ENCODE measurements at places on chromosomes 2 and 18.
A peak's percentile ranks its signal among the peaks of the same experiment; 100 is the strongest.

- DNase-seq, result no peak
Measured at GRCh38 chr2:46763861-46764260, 151.7 kb downstream of the MCFD2 start.

- DNase-seq, result no peak
Measured at GRCh38 chr18:76426737-76427305, 68.2 kb downstream of the ZNF516 start.

DNA sequence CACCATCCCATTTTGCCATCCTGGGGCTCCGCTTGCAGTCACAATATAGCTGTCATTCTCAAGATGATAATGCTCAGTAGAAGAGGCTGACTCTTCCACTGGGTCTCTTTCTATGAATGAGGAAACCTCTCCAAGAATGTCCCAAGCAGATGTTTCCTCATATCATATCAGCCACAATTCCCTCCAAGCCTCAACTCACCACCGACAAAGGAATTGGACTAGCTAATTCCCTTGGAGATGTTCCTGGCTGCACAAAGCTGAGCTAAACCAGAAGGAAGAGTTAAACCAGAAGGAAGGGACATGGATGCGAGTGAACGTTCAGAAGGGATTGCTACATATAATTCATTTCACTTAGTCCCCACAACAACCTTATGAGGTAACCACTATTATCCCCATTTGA is 65.0 kb upstream of the NPAS2 start:
- DNase-seq, result no peak

DNA sequence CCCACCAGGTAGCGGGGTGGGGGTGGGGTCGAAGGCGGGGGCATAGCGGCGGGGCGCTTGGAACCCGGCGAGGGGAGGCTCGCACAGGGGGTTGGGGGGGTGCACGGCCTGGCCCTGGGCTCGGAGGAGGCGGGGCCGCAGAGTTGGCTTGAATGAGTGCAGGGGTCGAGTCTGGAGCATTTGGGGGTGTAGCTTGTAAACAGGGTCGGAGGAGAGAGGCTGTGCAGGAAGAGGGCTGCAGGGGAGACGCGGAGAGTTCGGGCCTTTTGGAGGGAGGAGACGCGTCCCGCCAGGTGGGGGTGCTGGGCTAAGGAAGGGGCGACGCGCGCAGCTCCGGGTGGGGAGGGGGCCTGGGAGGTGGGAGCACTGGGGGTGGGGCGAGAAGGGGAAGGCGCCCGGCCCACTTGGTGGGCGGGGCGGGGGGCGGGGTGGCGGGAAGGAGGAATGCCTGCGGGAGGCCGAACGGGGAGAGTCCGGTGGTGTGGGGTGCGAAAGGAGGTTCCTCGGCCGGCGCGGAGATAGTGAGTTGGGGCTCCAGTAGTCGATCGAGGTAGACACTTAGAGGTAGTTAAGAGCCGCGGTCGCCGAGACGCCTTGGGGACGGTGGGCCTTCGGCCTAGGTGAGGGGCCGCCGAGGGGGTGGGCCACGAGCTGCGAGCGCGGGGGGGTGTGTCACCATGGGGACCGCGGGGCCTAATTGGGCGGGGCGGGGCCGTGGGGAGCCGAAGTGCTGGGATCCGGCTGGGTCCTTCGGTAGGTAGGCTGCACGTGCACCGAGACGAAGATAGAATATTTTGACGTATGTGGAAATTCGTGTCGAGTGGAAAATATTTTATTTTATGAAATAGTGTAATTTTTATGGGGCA is 774 bp downstream of the MSH6 start:
- peak; percentile 53 for DNase-seq

DNA sequence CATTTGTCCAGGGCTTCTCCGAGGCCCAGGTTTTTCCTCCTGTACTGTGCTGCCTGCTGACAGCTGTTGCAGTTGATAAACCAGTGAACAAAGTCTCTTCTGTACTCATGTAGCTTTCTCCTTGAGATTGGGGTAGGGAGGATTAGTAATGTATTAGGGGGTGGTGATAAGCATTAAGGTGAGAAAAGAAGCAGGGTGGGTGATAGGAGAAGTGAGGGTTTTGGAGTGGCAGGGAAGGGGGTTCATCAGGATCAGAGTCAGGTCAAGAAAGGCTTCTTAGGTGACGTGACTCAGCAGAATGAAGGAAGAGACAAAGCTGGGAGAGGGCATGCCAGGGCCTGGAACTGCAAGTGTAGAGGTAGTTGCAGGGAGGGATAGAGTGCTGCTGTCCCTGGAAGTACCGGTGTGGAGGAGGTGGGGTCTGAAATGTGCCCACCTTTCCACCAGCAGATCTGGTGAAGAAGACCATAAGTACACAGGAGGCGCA is 48.7 kb downstream of the PKP4 start:
- no peak for DNase-seq

GRCh38 chr2:185063761-185064160 is 465.4 kb downstream of the ZNF804A start:
- DNase-seq, result no peak

- no peak for DNase-seq
Measured at GRCh38 chr2:151619337-151619989, 114.8 kb downstream of the NEB start.

GRCh38 chr2:241289053-241289452 is 26.4 kb downstream of the HDLBP start:
- DNase-seq, result no peak

- no peak for DNase-seq
Measured at GRCh38 chr18:26046419-26047077, 43.9 kb downstream of the SS18 start.

- no peak for DNase-seq
Measured at GRCh38 chr2:170155022-170155722, 22.8 kb upstream of the MYO3B start.

DNA sequence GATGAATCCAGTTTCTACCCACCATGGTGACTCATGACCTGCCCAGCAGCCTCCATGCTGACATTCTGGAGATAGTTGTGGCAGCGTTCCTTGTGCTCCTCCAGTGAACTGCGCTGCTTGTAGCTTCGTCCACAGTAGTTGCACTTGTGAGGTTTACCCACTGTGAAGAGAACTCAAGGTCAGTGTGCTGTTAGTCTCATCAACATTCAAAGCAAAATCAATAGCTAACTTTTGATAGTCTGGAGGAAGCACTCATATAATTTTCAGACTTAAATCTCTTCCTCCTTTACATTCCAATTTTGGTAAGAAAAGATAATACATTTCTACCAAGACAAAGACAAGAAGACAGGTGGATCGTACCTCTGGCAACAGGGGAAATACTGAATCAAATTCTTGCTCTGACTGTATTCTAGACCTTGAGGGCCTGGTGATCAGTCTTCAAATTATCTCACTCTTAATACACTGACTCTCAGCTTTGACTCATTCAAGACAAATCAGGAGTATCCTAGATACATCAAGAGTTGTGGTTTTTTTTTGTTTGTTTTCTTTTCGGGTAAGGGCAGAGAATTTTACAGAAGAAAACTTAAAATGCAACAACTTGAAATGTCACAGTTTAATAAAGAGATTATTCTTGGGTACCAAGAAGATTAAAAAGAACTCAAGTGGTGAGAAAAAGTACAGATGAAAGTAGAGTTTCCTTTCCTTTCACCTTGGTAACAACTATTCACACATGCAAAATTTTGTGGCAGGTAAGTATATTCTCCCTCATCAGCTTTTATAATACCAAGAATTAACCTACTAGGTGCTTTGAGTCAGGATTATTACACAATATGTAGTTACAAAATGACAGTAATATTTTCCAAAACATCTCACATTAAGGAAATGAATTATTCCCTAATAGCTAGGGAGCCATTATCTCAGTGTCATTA is 129.2 kb downstream of the IKZF2 start:
- DNase-seq, result no peak

Data from activated CD4-positive, alpha-beta T cell treated with anti-CD3 and anti-CD28 coated beads for 4 hours (primary cell).